Activated T-cell treated with anti-CD3 and anti-CD28 coated beads, Interleukin-2, amount 50 U/mL, for 1 hour (primary cell): ENCODE measurements at places on chromosomes 12 and 14.

DNA sequence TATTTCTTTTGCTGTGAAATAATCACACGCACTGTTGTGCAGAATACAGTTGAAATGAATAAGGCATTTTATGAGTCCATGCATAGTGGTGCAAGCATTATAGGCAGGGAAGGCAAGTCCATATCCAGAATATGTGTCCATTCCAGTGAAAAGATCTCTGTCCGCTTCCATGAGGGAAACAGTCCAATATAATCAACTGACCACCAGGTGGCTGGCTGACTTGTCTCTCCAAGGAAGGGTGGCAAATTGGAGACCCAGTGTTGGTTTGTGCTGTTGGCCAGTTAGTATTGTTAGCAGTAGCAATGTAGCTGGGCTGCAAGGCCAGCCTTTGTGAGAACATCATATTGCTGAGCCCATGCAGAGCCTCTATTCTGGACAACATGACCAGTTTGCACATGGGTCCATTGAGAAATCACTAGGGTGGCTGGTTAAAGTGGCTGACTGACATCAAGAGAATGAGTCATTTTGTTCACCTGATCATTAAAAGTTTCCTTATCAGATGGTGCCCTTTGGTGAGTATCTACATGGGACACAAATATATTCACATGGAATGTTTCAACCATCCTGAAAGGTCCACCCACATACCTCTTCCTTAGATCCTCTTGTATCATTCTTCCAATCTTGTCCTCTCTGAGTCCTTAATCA, 17.3 kb upstream of the YAF2 start:
- no peak for DNase-seq

- DNase-seq = no peak
These were observed 7.7 kb upstream of the IFNG-AS1 start for GRCh38 chr12:67981287-67982162.

GRCh38 chr14:96249029-96249428, 7.0 kb upstream of the BDKRB1 start:
- DNase-seq = no peak

GRCh38 chr12:41981013-41981412, 163.7 kb downstream of the GXYLT1 start:
- DNase-seq = no peak

DNA sequence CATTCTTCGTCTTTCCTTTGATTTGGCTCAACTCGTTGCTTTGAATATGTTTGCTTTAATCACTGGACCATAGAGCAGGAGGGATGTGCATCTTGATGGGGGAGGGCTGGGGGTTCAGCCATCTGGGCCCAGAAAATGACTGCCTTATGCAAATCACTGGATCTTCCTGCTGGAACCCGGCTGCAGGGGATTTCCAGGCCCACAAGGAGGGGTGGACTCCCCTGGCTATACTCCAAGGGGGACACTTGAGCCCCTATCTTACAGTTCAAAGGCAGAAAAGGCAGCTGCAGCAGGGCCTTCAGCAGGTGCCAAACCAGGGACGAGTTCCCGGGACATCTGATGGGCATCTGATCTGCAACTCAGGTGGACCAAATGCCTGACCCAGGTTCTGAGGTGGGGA, 122.5 kb downstream of the DICER1 start:
- DNase-seq = no peak

GRCh38 chr14:23675337-23675736, 39.2 kb downstream of the DHRS2 start:
- DNase-seq = no peak

GRCh38 chr12:51973560-51973959, 22.1 kb downstream of the ACVR1B start:
- DNase-seq = no peak

DNA sequence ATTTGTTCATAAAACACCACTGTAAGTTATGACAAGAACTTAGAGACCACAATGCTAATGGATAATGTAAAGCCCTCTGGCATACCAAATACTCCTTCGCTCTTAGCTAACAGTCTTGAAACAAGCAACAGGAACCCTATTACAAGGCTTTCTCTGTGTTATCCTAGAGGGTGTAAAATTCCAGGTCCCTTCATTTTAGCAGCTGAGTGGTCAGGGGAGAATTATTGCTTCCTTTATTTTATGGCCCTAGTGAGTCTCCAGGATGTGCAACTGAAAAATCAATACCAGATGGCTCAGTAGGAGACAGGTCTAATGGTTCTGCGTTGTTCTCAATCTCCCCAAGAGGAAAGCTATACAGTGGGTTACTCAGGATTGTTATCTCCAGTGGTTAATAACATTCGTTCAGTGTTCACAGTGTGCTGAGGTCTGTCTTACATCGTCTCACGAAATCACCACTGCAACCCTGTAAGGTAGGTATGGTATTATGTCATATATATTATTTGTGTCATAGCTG, 172.7 kb upstream of the CNOT2 start:
- DNase-seq = no peak

- DNase-seq = no peak
These were observed 55.8 kb downstream of the DAD1 start for GRCh38 chr14:22533057-22533704.

GRCh38 chr12:4267704-4268328, 5.7 kb upstream of the CCND2 start:
- DNase-seq = no peak

DNA sequence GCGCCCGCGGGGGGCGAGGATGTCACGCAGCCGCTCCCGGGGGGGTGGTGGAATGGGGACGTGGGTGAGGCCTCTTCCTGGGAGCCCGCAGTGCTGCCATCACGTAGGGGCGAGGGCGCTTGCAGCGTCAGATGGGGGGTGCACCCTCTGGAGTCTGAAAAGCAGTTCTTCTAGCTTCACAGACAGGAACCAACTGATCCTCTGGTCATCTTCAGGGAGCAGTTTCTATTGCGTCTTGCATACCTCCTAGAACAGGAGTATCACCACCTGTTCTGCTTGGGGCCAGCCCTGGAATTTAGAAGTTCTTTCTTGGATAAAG, 36.9 kb upstream of the PRIMA1 start:
- no peak for DNase-seq

GRCh38 chr12:79935624-79936345, 888 bp upstream of the PPP1R12A start:
- DNase-seq = no peak

DNA sequence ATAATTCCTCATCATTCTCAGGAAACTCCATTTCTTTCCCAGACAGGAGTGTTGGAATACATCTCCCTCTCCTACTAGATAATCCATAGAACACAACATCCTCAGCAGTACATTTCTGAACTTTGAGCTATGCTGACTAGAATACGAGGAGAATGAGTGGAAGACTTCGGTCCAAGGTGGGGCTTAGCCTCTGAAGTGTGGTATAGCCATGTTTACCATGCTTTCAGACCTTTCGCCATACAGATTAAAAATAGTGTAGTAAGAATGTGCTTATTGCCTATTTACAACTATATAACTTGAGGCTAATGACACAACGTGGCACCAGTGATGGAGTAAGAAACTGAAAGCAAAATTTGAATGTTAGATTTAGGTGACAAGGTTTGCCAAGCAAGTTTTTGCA, 184.5 kb upstream of the KRR1 start:
- DNase-seq = no peak

DNA sequence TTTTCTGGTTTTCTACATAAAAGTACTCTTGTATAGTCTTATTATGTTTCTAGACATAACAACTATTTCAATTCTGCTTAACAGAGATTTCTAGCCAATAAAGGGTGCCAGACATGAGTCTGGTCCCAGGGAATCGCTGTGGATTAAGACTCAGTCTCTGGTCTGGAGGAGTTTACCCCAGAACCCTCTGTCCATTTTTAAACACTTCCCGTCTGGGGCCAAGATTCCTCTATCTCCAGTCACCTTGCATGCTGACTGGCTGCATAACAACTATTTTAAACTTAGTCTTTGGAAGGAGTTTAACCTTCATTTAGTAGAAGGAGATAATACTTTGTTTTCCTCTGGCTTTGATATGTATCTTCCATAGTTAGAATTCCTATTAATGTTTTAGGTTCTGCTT, 163.1 kb upstream of the IFNG-AS1 start:
- DNase-seq = no peak

GRCh38 chr12:30614031-30614430, 81.6 kb downstream of the IPO8 start:
- DNase-seq = no peak

DNA sequence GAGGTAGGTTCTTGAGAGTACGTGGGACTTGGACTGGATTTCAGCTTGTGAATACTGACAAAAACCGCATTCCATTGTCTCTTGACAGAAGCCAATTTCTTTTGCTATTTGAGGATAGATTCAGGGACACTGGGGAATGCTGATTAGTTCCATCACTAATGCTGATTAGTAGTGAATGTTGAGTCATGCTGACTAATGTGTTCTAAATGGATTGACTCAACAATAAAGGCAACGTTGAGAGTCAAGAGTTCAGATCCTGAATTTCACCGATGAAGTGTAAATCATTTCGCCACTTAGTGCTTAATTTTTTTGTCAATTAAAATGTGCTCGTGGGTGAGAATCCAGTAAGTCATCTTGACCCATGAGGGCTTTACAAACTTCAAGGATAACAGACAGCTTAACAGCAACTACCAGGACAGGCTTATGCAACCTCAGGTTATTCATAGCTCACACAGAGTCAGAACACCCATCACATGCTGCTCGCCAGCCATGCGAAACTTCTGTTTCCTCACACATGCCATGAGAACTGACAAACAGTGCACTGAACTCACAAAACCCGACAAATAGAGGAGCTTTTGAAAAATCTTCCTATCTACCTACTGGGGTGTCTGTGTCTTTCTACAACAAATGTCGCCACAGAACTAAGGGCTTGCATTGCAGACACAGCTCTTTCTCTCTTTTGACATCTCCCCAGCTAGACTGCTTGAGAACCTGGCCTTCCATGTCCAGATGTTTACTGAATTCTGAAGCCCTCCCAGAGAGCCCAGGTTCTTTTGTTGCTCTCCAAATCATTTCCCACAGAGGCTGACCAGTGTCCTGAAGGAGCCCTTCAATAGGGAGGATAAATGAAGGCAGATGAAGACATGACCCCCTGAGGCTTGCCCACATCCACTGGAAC, 316.4 kb downstream of the ZFP36L1 start:
- no peak for DNase-seq

GRCh38 chr12:127381043-127381668, 885.8 kb upstream of the TMEM132C start:
- DNase-seq = peak; percentile 35

DNA sequence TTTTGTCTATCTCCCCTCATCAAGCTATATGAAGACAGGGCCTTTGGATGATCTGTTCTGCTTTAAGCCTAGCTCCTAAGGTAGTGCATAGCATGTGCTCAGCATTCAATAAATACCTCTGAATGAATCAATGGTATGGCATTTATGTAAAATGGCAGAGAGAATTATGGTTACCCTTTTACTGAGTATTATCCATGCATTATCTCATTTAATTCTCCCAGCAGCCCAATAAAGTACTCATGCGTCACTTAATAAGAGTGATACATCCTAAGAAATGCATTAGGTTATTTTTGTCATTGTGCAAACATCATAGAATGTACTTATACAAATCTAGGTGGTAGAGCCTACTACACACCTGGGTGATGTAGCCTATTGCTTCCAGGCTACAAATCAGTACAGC, 269.7 kb downstream of the KSR2 start:
- DNase-seq = no peak

DNA sequence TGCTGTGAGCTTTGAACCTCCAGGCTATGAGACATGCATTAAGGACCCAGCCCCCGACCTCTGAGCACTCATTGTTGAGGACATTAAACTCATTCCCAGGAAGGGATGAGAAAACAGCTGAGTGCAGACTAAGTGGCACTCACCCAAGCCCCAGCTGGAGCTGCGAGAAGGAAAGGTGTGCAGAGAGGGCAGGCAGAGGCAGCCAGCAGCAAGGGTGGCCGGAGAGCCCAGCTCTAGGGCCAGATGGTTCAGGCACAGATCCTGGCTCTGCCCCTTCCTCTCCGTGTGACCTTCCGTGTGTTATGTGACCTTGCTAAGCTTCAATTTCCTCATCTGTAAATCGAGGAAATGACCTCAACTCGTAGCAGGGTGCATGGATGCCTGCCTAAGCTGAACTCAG, 3.7 kb downstream of the TSPAN11 start:
- no peak for DNase-seq

GRCh38 chr12:117498880-117499279, 137.5 kb upstream of the NOS1 start:
- DNase-seq = no peak

GRCh38 chr12:124389138-124389724, 94.3 kb downstream of the RFLNA start:
- peak; percentile 77 for DNase-seq

- DNase-seq = no peak
These were observed 190.2 kb upstream of the CNOT2 start for GRCh38 chr12:70052931-70053497.

DNA sequence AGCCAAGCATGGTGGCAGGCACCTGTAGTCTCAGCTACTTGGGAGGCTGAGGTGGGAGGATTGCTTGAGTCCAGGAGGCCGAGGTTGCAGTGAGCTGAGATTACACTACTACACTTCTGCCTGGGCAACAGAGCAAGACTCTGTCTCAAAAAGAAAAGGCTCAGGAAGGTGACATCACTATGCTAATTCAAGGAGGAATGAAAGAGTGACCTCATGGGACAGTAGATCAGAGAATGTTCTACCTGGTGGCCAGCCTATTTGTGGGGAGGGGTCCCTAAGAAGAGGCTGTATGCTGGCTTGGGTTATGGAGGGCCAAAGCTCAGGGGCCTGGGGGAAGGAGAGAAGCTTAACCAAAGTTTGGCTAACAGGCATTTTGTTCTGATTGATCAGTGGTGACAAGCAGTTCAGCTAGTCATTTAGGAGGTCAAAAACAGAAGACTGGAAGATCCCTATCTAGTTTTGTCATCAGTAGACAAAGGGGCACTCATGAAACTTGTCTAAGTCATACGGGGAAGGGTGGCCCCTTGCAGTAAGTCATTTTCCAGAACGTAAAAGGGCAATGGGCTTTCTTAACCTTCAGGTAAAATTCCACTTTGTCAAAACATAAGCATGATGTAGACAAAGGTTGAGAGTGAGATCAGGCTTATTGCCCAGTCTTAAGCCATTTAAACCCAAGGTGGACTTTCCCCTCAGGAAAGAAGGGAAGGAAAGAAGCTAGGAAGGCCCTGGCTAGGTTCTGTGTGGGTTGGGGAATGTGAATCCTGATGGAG, 60.8 kb upstream of the EEA1 start:
- DNase-seq = no peak

GRCh38 chr12:52672321-52672933, 7.8 kb downstream of the KRT1 start:
- DNase-seq = no peak

- DNase-seq = no peak
These were observed 81.9 kb upstream of the ANO2 start for GRCh38 chr12:6026998-6027397.

GRCh38 chr14:71698673-71699072, 233.6 kb upstream of the RGS6 start:
- DNase-seq = no peak
